ENCODE measurements at places on chromosomes 2 and 18.

- no peak for DNase-seq
These were observed 99.8 kb downstream of the SH3BP4 start for GRCh38 chr2:235051436-235052260.

DNA sequence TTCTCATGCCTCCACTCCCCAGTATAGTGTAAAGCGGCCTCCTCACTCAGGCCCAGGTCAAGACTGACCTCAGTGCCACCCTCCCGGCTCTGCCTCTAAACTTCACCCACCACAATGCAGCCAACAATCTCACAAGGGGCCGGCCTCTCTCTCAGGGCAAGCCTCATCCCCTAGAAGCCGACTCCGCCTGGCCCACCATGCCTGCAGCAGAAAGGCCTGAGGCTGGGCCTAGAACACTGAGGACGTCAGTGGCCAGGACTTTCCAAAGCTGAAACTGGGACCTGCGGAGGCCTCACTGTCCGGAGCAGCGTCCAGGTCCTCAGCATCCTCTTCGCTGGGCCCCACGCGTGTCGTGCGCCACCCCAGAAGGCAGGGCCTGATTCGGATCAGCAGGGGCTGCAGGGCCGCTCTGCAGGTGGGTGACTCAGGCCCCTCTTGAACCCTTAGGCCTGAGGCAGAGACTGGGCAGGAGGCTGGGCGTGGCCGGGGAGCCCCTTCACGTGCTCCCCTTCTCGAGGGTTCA, 52.9 kb downstream of the PKDCC start:
- DNase-seq: no peak

DNA sequence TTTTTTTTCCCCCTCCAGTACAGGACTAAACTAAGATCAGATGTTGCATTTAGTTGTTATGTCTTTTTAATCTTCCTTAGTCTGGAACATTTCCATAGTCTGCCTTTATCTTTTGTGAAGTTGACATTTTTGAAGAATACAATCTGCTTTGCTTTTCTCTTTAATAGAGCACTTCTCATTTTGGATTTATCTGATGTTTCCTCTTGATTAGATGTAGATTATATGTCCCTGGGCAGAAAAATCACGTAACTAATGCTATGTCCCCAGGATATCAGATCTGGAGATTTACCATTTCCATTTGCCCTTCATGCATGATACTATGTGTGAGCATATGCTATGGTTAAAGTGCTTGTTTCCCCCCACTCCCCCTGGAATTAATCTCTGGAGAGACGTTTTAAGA, 6.2 kb downstream of the ZNF638 start:
- no peak for DNase-seq

DNA sequence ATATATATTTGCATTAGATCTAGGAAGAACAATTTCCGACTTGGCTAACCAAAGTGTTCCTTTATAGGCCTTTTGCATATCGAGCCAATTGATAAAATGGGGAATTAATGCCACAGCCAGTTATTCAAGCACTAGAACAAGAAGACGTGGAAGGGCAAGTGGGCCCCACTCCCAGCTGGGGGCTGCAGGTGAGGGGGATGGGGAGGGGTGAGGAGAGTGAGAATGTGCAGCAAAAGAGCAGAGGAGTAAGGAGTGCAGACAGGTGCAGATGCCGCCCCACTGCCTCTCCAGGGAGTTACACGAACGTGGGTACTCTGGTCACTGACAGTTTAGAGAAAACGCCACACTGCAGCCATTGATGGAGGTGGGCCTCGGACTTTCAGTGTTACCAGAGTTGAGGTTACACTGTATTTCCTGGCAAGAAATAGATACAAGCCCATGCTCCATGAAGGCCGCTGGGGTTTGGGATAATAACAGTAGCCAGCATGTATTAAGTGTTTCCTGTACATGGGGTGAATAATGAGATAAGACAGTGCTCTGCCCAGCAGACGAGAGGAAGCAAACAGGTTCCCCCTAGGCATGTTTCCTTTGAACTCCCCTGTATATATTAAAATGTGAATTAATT, 40.9 kb downstream of the GORASP2 start:
- no peak for DNase-seq

DNA sequence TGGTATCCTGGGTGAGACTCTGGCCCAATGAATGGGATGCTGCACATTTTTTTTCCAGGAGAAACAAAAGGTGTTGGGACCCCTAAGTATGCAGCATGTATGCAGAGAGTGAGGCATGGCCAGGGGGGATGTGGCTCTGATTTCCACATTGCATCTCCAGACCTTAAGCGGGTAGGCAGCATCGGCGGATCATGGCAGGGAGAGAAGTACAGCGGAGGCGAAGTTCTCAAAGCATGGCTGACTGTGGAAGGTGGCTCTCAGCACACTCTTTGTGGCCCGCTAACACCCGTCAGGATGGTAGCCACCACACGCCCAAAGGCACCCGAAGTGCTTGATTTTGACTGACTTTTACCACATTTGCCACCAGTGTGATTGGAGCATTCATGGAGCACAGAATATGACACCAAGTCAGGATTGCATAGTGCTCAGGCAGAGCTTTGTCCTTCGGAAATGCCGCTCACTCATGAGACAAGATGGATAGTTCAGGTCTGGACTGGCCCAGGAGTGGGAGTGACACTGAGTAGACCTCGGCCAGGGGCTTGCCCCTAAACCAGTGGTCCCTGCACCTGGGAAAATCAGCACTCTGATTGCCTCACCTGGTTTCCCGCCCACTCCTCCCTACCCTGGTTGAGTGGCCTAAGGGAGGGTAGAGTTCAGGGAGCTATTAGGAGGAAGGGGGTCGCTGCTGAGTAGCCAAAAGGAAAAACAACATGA, 14.2 kb downstream of the INPP4A start:
- no peak for DNase-seq

DNA sequence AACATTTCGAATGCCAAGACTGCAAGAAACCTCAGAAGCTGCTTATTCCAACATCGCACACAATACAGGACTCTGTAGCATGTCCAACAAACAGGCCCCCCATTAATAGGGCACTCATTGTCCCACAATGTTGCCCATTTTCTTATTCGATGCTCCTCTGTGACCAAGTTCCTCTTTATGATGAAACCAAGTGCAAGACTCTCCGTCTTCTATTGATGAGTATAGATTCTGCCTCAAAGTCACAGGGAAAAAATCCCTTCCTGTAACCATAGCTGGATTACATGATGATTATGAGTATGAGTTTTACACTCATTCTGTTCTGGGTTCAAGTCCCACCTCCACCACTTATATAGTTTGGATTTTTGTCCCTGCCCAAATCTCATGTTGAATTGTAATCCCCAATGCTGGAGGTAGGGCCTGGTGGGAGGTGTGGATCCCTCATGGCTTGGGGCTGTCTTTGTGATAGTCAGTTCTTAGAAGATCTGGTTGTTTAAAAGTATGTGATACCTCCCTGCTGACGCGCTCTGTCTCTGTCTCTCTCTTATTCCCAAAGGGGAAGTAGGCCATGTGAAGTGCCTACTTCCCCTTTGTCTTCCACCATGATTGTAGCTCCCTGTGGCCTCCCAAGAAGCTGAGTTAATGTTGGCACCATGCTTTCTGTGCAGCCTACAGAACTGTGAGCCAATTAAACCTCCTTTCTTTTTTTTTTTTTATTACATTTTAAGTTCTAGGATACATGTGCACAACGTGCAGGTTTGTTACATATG, 148.7 kb downstream of the OSR1 start:
- no peak for DNase-seq

GRCh38 chr2:145975406-145975805, 1455.5 kb upstream of the ZEB2 start:
- DNase-seq: no peak

- no peak for DNase-seq
These were observed 50.3 kb downstream of the SETBP1 start for GRCh38 chr18:44730803-44731529.

GRCh38 chr2:204989877-204990276, 444.6 kb downstream of the PARD3B start:
- no peak for DNase-seq

GRCh38 chr2:173415431-173416381, 61.0 kb downstream of the CDCA7 start:
- DNase-seq: no peak

DNA sequence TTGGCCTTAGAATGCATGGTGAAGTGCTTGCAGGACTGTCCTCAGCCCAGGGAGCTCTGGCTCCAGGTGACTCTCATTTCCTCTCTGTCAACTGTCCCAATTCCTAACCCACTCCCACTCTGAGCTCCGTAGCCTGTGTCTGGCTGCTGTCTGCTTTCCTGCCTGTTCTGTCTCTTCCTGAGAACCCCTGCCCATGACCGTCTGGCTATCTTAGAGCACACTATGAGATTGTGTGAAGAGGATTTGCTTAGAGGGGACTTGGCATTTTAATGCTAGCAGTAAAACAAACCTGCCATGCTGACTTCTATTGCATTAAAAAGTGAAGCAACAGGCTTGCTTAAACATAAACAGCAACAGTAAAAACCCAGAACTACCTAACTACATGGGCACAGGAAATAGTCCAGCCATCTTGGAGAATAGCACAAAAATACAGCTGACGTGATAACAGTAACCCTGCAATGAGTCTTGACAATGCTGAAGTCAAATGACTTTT, 234.7 kb downstream of the PRKCE start:
- no peak for DNase-seq

GRCh38 chr2:39705638-39706037, 39.9 kb downstream of the TMEM178A start:
- no peak for DNase-seq

DNA sequence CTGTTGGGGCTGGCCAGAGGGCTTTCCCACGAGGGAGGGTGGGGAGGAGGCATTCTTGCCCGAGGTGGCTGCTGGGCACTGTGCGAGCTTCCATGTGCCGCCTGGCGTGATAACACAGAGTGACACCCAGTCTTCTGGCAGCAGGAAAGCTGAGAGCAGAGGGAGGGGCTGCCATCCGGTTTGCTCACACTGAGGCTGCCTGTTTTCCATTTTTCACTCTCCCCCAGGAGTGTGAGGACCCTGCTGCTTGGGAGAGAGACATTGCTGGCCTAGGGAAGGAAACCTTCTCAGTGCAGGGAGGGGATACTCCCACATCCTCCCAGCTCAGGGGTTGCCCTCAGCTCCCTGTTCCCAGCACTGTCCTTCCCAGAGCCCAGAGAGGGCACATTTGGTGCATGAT, 73.1 kb downstream of the INHBB start:
- DNase-seq: no peak

DNA sequence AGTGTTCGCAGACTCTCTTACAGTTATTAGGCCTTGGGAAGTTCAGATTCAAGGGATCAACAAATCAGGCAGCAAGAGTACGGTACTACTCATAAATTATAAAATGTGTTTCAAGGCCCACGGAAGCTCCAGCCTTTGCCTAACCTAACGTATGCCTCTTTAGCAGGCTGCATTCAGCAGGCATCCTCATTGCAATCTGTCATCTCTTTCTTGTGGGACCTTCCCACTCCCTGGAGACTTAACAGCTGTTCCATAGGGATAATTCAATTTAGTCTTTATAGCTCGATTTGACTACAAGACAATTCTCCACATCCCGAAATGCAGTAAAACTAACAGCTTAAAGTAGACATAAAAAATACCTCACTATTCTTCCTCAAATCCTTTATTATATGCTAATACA, 453.7 kb downstream of the CNTNAP5 start:
- DNase-seq: no peak

DNA sequence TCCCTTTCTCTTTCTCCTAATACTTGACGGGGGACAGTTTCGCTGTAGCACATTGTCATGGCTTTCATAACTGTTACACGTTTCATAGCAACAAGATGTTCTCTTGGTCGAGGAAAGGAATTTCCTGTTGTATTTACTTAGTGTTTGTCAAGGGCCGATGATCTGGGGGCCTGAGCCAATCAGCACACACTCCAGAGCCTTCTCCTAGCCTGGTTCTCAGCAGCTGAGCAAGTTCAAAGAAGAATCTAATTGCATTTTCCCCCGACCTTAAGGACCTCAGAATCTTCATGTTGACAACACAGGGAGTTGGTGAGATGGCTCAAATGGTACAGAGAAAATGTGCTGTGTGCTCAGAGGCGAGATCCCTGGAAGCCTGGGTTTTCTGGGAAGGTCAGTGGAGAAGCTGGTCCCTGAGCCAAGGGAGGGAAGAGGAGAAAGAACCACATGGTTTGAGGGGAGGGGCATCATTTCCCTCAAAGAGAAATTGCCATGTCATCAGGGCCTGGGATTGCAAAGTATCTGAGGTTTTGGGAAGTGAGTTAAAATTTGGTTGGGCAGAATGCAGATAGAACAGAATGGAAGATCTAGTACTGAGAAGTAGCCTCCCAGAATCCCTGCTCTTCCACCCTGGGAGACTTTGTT, 76.9 kb upstream of the AGAP1 start:
- DNase-seq: no peak

GRCh38 chr2:47520825-47521665, 118.1 kb downstream of the MSH2 start:
- DNase-seq: peak; percentile 65

DNA sequence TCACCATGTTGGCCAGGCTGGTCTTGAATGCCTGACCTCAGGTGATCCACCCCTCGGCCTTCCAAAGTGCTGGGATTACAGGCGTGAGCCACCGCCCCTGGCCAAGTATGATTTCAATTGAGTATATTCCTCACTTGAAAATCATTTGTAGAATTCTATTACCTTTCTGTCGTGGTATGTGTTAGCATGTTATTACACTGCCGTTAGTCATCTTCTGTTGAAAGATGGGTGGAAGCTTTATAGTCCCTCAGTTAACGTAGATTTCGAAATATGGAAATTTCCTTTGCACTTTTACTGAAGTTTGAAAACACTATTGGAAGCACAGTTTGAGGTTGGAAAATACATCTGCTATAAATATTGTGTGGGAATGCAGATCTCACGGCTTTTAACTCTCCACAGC, 14.7 kb downstream of the NIFK start:
- DNase-seq: no peak

GRCh38 chr2:192190474-192190873, 4.3 kb downstream of the TMEFF2 start:
- no peak for DNase-seq

DNA sequence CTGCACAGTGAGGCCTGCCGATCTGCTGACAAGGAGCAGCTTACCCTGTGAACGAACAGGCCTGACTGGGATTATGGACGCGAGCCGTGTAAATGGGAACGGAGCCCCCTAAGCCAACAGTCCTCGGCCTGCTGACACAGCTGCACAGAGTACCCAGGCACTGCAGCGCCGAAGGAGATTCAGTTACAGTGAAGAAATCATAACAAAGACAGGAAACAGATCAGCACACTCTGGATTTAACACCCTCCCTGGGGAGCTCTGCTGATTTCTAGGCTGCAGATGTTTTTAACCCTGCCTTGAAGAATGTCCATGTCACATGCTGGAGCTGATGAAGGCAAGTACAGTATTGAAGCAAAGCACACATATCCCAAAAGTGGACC, 43.4 kb downstream of the COLEC12 start:
- DNase-seq: no peak

Measured in transverse colon (tissue), 4 donors.